ENCODE measurements at places on chromosomes 7 and 10.

- peak; percentile 98 for DNase-seq
Observed at GRCh38 chr10:78255796-78256638, 222.4 kb downstream of the RPS24 start.

DNA sequence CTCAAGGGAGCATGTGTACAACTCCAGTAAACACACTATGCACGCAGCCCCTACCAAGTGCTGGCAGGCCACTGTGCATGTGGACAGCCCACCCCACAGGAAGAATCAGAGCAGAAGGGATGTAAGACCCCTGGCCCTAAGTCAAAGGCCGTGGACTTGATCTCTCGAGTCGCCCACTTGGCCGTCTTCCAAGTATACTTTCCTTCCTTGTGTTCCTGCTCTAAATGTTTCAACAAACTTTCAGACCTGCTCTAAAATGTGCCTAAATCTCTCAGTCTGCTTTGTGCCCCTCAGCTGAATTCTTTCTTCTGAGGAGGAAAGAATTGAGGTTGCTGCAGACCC, 21.1 kb upstream of the NOM1 start:
- no peak for DNase-seq

GRCh38 chr10:68950598-68950997, 5.4 kb upstream of the DDX21 start:
- DNase-seq, result no peak

DNA sequence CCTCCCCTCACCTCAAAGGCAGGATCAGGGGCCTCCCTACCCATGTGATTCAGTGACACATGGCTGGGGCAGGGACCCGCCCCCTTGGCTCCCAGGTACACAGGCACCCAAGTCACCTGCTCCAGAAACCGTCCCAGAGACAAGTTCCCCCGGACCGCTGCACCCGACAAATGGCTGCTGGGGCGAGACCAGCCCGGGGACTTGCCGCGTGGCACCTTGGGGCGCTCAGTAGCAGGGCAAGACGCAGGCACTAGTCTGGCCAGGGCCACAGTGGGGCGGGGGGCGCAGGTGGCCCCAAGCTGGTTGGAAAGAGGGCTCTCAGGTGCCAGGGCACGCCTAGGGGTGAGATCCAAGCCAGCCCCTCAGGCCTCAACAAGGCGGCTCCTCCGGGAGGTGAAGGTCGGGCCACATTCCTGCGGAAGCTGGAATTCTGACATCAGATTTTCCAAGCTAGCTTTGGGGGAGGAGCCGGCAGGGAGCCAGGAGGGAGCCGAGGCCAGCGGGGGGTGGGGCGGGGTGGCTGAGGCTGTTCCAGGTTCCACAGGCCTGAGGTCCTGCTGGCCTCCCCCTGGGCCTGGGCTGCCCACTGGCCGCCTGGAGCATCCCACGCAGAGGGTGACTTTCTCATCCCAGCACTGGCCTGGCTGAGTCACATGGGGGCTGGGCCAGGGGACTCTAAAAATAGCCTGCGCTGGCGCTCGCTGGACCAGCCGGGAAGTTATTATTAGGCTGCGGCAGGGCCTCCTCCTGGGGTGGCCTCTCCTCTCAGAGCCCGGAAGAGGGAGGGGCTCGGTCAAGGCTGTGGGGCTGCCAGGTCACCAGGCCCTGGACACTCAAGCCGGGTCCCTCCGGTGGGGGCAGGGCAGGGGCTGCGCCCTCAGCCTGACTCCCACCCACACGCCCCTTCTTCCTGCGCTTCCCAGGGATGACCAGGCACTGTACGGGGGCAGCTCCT, 20.5 kb upstream of the INPP5A start:
- DNase-seq, result peak; percentile 98

GRCh38 chr10:76036962-76037361, 605.5 kb downstream of the LRMDA start:
- no peak for DNase-seq

GRCh38 chr7:138608275-138608674, 92.9 kb downstream of the SVOPL start:
- DNase-seq, result peak; percentile 11

DNA sequence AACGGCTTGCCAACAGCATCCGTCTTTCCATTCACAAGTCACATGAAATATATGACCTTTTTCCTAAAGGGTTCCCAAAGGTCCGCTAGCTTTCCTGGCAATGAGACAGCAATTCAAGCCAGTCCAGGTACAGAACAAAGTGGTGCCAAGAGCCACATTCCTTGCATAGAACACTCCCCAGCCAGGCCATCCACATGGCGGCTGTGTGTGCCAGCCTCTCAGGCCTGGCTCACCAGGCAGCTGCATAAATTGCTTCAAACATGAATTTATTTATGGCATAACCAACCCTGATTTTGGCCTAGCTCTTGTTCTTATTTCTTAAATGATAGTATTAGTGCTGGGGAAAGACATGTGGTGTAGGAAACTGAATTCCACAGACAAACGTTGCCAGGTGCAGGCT, 63.7 kb upstream of the CREB5 start:
- no peak for DNase-seq

DNA sequence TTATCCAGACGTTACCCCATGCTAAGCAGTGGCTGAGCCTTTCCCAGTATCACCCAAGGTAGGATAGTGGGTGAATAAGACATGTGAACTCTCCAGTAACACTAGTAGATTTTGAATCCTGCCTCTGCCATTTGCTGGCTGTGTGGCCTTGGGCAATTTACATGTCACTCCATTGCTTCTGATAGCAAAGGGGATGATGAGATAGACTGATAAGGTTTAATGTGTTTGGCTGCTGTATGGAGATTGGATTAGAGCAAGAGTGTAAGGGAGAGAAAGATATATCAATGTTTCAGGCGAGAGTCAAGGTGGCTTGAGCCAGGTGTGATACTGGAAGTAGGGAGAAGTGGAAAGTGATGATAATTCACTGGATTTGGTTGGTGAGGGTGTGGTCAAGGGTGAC, 40.1 kb upstream of the EEPD1 start:
- DNase-seq, result no peak

- peak; percentile 33 for DNase-seq
Observed at GRCh38 chr10:69069090-69070042, 18.5 kb upstream of the SRGN start.

DNA sequence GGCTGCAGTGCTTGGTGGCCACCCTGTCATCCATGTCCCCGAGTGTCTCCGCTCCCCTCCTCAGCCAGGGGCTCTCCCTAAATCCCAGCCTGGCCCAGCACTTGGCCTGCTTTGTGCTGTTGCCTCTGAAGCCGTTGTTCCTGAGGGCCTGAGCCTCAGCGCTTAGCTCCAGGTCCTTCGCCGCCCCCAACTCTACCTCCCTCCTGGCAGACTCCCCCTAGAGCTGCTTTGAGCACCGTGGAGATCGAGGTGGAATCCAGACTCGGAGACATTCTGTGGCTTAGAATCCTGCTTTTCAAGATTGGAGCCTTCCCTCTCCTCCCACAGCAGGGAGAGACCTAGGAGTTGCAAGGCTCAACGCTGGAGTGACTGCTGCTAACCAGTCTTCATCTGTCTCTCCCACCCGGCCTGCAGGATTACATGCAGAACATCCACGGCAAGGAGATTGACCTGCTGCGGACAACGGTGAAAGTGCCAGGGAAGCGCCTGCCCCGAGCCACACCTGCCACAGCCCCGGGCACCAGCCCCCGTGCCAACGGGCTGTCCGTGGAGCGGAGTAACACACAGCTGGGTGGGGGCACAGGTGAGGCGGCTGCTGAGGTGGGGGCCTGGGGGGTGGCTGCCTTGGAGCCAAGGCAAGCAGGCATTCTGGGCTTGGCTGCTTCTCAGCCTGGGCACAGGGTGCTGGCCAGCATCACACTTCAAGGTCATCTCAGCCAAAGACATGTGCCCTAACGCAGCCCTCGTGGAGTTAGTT, 33.3 kb downstream of the GBX1 start:
- no peak for DNase-seq

- peak; percentile 67 for DNase-seq
Observed at GRCh38 chr10:125147971-125148439, 12.4 kb downstream of the CTBP2 start.

DNA sequence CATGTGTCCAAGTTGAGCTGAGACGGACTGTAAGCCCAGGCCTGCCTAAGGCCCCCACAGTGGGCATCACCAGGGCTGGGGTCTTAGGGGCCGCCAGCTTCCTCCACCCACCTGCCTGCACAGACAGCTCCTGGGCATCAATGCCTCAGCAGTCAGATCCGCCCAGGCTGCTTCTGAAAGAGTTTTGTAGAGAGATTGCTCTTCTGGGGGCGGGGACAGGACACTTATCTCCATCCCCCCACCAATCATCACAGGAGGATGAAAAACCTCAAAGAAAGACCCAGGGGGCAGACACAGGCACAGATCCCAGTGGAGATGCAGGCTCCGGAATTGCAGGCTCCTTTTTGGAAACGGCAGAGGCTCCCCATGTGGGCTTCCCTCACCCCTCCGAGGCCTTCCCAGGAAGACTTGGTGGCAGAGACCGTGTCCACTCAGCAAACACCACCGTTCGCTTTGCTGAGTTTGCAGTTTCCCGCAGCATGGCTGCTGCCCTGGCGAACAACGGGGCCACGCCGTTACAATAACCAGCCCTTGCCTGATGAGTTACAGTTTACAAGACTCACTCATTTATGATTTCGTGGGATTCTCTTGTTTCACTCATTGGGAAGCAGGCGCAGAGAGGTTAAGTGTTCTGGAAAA, 96.4 kb downstream of the MKI67 start:
- DNase-seq, result no peak

- DNase-seq, result no peak
Observed at GRCh38 chr10:128511284-128511683, 385.1 kb upstream of the MKI67 start.

DNA sequence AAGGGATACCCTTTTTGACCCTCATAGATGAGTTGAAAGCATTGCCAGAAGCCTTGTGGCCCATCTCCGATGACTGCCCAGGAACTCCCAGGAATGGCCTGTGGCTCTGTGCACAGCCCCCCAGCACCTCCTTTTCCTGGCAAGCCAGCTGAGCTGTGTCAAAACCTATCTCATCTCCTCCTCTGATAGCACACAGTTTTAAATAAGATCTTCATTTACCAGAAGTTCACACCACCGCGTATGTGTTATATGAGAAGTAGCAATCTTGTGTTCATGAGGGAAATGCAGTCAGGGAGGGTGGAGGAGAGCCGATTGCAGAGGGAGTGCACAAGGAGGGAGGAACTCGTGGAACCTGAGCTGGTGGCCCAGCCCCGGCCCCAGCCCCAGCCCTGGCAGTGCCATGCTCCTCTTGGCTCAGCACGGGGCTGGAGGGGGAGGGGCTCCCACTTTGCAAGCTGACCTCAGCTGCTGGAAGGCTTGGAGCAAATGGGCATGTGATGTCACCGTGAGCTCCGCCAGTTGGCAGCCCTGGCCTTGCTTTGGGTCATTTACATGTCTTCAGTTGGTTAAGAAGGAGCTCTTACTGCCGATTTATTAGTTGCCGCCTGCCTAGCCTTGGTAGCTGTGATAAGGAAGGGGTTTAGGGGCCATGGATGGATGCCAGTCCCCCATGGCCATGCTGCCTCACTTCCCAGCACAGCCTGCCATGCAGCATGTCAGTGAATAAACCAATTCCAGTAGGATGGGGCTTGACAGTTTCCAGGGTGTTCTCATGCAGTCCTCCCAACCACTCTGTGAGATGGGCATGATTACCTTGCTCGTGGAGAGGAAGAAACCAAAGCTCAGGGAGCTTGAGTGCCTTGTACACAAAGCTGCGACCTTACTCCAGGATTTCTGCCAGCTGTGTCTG, 20.0 kb downstream of the UNC5B start:
- no peak for DNase-seq

GRCh38 chr10:101643546-101643945, 51.4 kb downstream of the FBXW4 start:
- no peak for DNase-seq

- DNase-seq, result peak; percentile 46
Observed at GRCh38 chr10:79136236-79137005, 67.7 kb downstream of the ZMIZ1 start.

GRCh38 chr7:105808703-105809590, 67.5 kb downstream of the ATXN7L1 start:
- DNase-seq, result peak; percentile 55

GRCh38 chr7:66152371-66153191, 37.9 kb downstream of the CRCP start:
- peak; percentile 88 for DNase-seq

- no peak for DNase-seq
Observed at GRCh38 chr7:98056580-98056979, 50.1 kb upstream of the LMTK2 start.

GRCh38 chr7:86786376-86786775, 142.7 kb downstream of the GRM3 start:
- no peak for DNase-seq

DNA sequence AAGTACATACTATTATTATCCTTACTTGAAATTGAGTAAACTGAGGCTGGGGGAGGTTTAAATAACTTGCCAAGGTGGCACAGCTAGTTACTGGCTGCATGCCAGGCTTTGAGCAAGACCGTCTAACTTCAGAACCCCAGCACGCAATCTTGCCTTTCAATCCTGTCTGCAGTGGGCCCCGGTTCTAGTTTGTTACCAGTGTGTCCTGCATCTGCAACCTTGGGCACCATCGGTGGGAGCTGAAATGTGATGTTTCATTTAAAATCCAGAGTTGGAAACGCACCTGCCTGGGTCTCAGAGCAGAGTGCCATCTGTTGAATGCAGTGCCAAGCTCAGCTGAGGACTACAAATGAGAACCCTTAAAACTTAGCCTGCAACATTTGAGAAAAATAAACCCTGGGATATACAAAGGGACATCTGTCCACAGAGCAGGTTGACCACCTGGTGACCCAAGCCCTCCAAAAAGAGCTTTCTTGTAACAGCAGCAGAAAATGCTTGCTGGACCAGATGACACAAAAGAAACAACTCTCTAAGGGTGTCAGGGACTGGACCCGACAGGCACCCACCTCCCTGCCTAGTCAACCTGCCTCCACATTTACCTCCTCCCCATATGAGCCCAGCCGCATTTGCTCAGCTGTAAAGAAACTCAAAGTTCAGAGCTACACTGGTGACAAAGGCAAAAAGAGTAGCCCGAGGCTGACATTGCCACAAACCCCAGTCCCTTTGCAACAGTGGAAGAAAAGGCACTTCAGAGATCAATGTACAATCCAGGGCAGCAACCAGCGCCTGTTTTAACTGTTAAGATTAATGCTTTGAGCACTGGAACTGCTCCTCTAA, 1.7 kb downstream of the SH3PXD2A start:
- peak; percentile 37 for DNase-seq

DNA sequence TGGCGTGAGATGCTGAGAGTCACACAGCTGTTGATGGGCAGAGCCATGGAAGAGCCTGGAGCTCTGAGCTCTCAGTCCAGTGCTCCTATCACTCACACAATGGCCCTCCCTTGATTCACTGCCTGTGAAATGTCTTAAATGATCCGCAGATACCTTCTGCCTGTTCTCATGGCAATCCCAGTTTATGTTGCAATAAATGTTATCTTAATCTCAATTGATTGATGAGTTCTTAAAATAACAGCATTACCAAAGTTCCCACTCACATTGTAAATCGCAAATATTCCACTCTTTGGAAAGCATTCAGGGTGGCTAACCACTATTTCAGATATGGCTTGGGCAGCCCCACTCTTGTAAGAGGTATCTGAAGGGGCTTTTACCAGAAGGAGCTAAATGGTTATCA, 865.5 kb downstream of the LRMDA start:
- no peak for DNase-seq

DNA sequence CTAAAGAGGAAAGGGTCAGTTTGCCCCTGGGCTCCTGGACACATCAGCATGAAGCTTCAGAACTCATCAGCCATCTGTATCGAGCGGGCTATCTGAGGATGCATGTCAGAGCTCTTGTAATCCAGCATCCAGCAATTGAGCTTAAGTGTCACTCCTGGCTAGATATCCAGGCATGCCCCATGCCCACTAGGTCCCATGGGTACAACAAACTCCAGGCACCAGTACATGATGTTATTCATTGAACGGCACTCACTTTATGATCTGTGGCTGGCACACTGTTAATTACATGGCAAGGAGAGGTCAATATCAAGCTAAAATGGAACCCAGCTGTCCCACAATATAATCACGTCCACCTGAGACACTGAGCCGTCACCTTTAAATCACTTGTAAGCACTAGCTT, 274.2 kb downstream of the ELMO1 start:
- DNase-seq, result no peak
